ENCODE measurements at places on chromosomes 4 and X. TPM values are rescaled to one million over a fixed set of nuclear protein-coding genes. Genes with fewer than 3 reads are reported as not detected.

GRCh38 chr4:113303315-113303714 lies 253.9 kb downstream of the ANK2 start:
- no peaks in the 10 kb centered on the region for H3K4me1 ChIP-seq
- H3K27ac ChIP-seq = no peak overlapping the region
- no peaks in the 10 kb centered on the region for H3K27me3 ChIP-seq
- DNase-seq = no peak
- no peak overlapping the region for H3K4me3 ChIP-seq

DNA sequence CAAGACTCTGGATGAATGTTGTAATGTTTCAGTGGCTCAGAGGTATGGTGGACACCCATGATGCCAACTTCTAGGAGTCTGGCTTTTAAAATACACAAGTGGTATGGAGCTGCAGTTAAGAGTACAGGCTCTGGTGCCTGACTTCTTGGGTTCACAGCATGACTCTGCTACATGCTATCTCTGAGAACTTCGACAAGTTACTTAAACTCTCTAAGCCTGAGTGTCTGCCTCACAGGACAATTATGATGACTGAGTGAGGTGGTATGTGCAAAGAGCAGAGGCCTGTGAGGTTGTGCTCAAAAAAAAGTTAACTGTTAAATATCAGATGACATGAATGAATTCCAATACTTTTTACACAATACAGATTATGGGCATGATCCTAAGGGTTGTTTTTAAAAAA lies 90.9 kb upstream of the SRD5A3 start:
- H3K4me3 ChIP-seq = no peak overlapping the region
- H3K27ac ChIP-seq = no peak overlapping the region
- DNase-seq = no peak
- H3K36me3 ChIP-seq = no peaks in the 10 kb centered on the region

DNA sequence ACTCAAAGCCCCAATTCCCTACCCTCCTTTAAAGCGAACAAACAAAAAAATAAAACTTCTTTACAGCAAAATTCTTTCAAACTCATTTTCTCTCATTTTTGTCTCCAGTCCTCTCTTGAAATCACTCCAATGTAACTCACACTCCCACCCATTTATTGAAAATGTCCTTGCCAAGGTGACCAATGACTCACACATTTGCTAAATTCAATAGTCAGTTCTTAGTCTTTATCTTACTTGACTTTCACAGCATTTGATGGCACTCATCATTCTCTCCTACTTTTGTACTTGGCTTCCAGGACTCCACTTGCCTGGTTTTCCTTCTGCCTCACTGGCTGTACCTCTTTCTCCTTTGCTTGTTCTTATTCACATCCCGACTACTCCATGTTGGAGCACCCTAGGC lies 19.9 kb downstream of the CC2D2A start:
- no peaks in the 10 kb centered on the region for H3K4me1 ChIP-seq
- DNase-seq = no peak
- H3K27ac ChIP-seq = no peak overlapping the region

The HCFC1 gene
- 44.8 TPM for polyA plus RNA-seq

GRCh38 chr4:25021216-25021615 lies 9.5 kb downstream of the LGI2 start:
- H3K27ac ChIP-seq = no peak overlapping the region
- DNase-seq = no peak
- no peak overlapping the region for H3K4me3 ChIP-seq
- no peaks in the 10 kb centered on the region for H3K36me3 ChIP-seq
- no peaks in the 10 kb centered on the region for H3K4me1 ChIP-seq

The IGFBP7 gene
- polyA plus RNA-seq = not detected

The TLR1 gene
- polyA plus RNA-seq = 0.03 TPM

GRCh38 chr4:176778491-176778890 lies 14.2 kb downstream of the VEGFC start:
- H3K27ac ChIP-seq = no peak overlapping the region
- no peaks in the 10 kb centered on the region for H3K4me1 ChIP-seq
- H3K36me3 ChIP-seq = no peaks in the 10 kb centered on the region
- no peaks in the 10 kb centered on the region for H3K27me3 ChIP-seq

The CXCL13 gene
- polyA plus RNA-seq = not detected

DNA sequence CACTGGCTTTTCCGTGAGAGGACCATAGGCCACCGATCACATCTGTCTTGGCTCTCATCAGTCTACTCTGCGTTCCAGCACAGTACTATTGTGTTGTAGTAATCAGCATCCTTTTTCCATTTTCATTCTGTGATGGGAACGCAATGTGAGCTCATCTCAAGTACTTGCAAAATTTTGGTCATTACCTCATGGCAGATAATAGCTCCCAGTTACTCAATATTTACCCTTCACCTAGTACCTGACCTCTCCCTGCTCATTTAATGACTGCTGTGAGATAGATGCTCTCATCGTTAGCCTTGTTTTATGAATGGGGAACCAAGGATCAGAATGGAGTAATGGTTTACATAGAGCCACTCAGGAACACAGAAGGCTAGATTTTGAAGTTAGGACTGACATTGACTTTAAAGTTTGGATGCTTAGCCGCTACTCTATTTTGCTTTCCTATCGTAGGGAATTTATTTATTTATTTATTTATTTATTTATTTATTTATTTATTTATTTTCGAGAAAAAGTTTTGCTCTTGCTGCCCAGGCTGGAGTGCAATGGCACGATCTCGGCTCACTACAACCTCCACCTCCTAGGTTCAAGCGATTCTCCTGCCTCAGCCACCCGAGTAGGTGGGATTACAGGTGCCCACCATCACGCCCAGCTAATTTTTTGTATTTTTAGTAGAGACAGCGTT lies 6.5 kb upstream of the GPR101 start:
- H3K4me3 ChIP-seq = no peak overlapping the region
- no peaks in the 10 kb centered on the region for H3K27me3 ChIP-seq
- H3K4me1 ChIP-seq = no peaks in the 10 kb centered on the region
- DNase-seq = no peak
- H3K36me3 ChIP-seq = no peaks in the 10 kb centered on the region
- no peak overlapping the region for H3K27ac ChIP-seq

The FGG gene
- polyA plus RNA-seq = not detected

- no peaks in the 10 kb centered on the region for H3K4me1 ChIP-seq
- DNase-seq = no peak
These were observed 46.5 kb downstream of the NEIL3 start for GRCh38 chr4:177356206-177356605.

DNA sequence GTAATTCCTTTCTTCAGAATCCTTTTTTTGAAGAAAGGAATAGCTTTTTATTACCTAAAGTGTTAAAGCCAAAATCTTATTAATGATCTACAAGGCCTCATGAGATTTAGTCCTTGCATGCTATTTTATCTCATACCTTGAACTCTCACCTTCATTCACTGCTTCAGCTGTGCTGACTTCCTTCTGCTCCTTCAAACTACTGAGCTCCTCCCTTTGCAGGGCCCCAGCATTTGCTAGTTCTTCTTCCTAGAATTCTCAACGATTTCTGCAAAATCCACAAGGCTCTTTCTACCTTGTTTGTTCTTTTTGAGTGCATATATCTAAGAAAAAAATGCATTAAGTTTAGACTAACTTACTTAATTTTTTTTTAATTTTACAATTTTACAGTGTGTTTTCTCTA lies 619.5 kb downstream of the EPHA5 start:
- H3K27me3 ChIP-seq = no peaks in the 10 kb centered on the region
- H3K4me1 ChIP-seq = no peaks in the 10 kb centered on the region
- H3K27ac ChIP-seq = no peak overlapping the region
- no peak overlapping the region for H3K4me3 ChIP-seq
- no peaks in the 10 kb centered on the region for H3K36me3 ChIP-seq

DNA sequence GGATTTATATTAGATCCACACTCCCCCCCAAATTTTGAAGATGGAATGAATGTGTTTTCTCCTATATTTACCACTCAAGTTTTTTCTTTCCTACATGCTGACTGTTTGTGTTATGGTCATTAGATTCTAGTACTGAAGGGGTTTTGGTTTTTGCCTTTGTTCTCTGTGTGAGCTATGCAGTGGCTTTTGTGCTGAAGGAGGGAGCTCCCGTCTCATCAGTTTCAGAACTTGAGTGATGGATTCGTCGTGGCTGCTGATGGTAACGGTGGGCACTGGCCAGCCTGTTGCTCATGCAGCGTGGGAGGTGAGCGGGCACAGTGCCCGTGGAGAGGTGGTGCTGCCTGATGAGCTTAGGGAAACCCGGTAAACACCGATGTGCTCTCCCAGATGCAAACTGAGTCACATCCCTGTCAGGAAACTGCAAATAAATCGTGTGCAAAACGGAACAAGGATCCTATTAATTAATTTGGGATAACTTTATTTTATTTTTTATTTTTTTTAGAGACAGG lies 101.5 kb downstream of the SORBS2 start:
- no peaks in the 10 kb centered on the region for H3K4me1 ChIP-seq
- DNase-seq = no peak
- H3K27ac ChIP-seq = no peak overlapping the region
- H3K27me3 ChIP-seq = peaks cover 12% of the 10 kb centered on the region
- no peaks in the 10 kb centered on the region for H3K36me3 ChIP-seq

The P2RY4 gene
- not detected for polyA plus RNA-seq

DNA sequence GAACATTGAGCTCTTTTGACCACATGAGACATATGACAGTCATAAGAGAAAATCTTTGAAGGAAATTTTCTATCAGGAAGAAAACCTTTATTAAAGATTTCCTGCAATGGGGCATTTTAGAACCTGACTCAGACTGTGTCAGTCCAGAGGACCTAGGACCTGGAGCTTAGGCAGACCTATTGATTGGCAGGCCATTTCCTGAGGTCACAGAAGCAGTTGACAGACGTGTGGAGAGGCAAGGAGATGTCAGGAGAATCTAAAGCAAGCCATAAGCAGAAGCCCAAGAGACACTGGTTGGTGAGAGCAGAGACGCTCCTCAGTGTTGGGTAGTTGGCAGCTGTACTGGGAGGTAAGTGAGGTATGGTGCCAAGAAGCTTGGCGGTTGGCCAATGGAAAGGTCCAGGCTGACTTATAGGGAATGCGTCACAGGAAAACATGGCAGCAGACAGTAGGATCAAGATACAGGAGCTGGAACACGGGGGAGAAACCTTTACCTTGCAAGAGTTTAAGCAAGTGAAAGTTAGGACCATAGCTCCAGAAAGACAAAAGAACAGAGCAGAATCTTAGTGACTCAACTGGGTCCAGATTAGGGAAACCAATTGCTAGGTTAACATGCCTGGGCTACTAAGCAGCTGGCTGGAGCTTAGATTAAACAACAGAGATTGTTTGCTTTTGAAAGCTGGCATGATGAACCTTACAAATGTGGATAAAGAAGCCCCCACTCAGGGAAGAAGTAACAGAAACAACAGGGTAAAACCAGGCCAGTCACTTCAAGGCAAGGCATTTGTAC lies 18.6 kb downstream of the PALLD start:
- H3K4me1 ChIP-seq = no peaks in the 10 kb centered on the region
- no peak for DNase-seq
- H3K27me3 ChIP-seq = no peaks in the 10 kb centered on the region
- H3K36me3 ChIP-seq = no peaks in the 10 kb centered on the region
- H3K27ac ChIP-seq = no peak overlapping the region
- H3K4me3 ChIP-seq = no peak overlapping the region

The TMPRSS11A gene
- not detected for polyA plus RNA-seq

The SATL1 gene
- polyA plus RNA-seq = 0.05 TPM

DNA sequence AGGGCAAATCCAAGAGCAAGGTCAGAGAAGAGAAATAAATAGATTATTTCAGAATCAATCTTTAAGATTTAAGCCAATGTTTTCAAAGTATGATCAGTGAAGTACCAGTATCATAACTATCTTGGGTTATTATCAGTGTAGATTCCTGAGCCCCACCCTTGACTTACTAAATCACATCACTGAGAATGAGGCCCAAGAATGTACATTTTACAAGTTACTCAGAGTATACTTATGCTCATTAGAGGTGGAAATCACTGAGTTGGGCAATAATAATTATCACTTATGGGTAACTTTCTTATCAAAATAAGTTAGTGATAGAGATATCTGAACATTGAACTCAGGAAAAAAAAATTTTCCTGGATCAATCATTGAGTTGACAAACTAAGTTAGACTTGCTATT lies 121.6 kb upstream of the NOCT start:
- H3K36me3 ChIP-seq = no peaks in the 10 kb centered on the region
- H3K27ac ChIP-seq = no peak overlapping the region
- no peak for DNase-seq
- no peak overlapping the region for H3K4me3 ChIP-seq
- peaks cover 8% of the 10 kb centered on the region for H3K4me1 ChIP-seq

DNA sequence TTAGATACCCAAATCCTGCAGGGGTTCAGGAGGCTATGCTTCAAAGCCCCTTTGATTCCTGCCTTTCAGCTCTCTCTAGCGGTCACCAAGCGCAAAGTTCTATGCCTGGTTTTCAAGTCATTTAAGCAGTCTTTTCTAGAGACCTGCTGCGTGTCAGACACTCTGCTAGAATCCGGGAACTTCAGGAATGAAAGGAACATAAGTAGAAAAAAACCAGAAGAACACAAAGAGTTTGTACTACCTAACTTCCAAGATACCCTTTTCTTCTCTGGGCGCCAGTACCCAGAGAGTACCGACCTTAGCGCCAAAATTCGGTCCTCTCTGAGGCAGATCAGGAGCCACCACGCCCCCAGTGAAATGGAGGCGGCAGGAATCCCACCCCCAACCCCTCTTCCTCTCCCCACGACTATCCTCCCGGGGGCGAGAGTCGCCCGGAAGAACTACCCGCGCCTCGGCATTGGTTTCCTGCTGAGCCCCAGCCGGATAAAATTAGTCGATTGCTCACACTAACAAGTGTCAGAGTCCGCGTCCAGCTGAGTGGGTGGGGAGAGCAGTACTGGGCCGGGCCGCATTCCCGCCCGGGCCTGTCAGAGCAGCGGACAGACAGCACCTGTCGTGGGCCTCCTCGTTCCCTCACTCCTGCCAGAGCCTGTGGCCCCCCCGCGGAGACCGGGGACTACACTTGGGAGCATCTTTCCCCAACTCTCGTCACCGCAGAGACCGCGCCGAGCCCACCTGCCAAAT lies 78.8 kb downstream of the RLIM start:
- H3K27ac ChIP-seq = no peak overlapping the region
- H3K4me1 ChIP-seq = peaks cover 13% of the 10 kb centered on the region
- no peak overlapping the region for H3K4me3 ChIP-seq
- H3K36me3 ChIP-seq = no peaks in the 10 kb centered on the region

DNA sequence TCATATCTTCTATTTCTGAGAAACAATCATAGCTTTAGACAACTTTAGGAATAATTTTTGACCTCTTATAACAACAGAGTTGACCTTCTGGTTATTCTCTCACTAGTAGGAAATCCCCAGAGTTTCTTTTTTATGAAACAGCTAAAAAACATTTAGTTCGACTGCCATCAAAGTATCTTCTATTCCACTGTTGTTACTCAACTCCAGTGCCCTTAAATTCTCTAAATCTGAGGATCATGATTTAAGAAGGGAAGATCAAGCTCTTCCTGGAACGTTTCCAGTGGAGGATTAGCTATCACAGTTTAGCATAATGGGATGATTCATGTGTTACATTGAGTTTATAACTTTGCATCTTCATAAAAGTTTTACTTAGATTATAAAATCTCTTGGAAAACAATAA lies 134.9 kb upstream of the VEGFC start:
- H3K4me1 ChIP-seq = no peaks in the 10 kb centered on the region
- no peak overlapping the region for H3K4me3 ChIP-seq
- no peak for DNase-seq
- H3K27ac ChIP-seq = no peak overlapping the region
- no peaks in the 10 kb centered on the region for H3K27me3 ChIP-seq
- no peaks in the 10 kb centered on the region for H3K36me3 ChIP-seq
